Activated naive CD8-positive, alpha-beta T cell treated with anti-CD3 and anti-CD28 coated beads, Interleukin-2, amount 10 ng/mL, durations not matched to agents 7 days and 5 days (primary cell): ENCODE measurements at places on chromosomes 1 and 21. TPM values are rescaled to one million over a fixed set of nuclear protein-coding genes. Genes with fewer than 3 reads are reported as not detected.

- DNase-seq = no peak
- no peak overlapping the region for H3K27ac ChIP-seq
- H3K27me3 ChIP-seq = peaks cover 2% of the 10 kb centered on the region
- no peaks in the 10 kb centered on the region for H3K4me1 ChIP-seq
- H3K36me3 ChIP-seq = no peaks in the 10 kb centered on the region
- H3K4me3 ChIP-seq = no peak overlapping the region
Observed at GRCh38 chr1:184407816-184408510, 21.1 kb downstream of the C1orf21 start.

- H3K36me3 ChIP-seq = no peaks in the 10 kb centered on the region
- no peaks in the 10 kb centered on the region for H3K4me1 ChIP-seq
- no peak for DNase-seq
- H3K27ac ChIP-seq = no peak overlapping the region
Observed at GRCh38 chr1:26210147-26210870, 19.9 kb downstream of the CATSPER4 start.

- no peaks in the 10 kb centered on the region for H3K27me3 ChIP-seq
- no peak overlapping the region for H3K4me3 ChIP-seq
- no peak overlapping the region for H3K27ac ChIP-seq
- H3K36me3 ChIP-seq = no peaks in the 10 kb centered on the region
Observed at GRCh38 chr21:46124083-46124925, 26.4 kb downstream of the COL6A2 start.

Gene CACNA1S
- total RNA-seq = not detected

Gene AKNAD1
- not detected for total RNA-seq

Gene LCE1D
- total RNA-seq = not detected

DNA sequence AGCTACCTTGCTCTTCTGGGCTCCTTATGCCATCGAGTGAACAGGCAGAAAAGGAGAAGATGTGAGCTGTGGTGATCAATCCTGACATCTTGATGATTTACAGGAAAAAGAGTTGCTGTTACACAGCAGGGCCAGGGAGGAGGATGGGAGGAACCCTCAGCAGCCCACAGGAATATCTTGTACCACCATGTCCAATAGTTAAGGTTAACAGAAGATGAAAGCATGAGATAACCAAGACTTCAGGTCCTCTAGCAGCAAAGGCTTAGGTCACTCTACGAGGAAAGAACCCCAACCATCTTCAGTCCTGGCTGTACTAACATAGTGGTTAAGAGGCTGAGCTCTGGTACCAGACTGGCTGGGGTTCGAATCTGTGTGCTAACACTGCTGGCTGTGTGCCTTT lies 12.1 kb upstream of the SELENBP1 start:
- H3K27me3 ChIP-seq = peaks cover 2% of the 10 kb centered on the region
- H3K4me3 ChIP-seq = no peak overlapping the region
- DNase-seq = no peak

DNA sequence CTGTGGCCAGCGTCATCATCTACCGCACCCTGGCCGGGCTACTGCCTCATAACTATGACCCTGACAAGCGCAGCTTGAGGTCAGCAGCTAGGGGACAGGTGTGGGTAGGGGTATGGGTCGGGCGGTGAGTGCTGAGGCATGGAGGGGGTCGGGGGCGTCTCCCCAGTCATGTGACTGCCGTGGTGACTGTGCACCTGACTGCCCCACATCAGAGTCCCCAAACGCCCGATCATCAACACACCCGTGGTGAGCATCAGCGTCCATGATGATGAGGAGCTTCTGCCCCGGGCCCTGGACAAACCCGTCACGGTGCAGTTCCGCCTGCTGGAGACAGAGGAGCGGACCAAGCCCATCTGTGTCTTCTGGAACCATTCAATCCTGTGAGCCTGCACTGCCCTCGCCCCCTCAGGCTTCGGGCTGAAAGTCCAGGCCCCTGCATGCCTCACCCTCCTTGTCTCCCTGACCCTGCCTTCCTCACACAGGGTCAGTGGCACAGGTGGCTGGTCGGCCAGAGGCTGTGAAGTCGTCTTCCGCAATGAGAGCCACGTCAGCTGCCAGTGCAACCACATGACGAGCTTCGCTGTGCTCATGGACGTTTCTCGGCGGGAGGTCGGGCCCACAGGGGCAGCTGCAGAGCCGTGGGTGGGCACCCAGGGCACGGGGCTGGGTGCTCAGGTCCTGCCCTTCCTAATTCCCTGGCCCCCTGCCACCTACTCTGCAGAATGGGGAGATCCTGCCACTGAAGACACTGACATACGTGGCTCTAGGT lies 13.5 kb downstream of the PSRC1 start:
- H3K27me3 ChIP-seq = no peaks in the 10 kb centered on the region
- H3K27ac ChIP-seq = no peak overlapping the region
- DNase-seq = no peak
- H3K36me3 ChIP-seq = no peaks in the 10 kb centered on the region
- no peak overlapping the region for H3K4me3 ChIP-seq

Gene GNG4
- not detected for total RNA-seq

DNA sequence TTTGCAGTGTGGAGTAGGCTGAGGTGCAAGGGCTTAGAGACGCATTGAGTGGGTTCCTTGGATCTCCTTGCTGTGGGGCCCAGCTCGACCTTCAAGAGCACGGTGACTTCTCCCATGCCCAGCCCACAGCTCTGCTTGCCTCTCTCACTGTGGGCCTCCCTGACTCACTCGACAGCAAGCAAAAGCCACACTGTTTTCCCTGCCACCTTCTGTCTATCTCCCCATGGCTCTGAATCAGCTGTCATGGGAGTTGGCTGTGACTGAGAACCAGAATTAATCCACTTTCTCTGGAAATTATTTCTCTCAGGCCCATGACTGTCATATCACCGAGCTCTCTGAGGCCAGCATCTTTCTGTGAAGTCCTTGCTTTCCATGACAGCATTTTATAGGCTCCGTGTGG lies 140.7 kb downstream of the NOS1AP start:
- H3K27ac ChIP-seq = no peak overlapping the region
- no peaks in the 10 kb centered on the region for H3K36me3 ChIP-seq
- no peaks in the 10 kb centered on the region for H3K4me1 ChIP-seq
- no peak for DNase-seq
- peaks cover 4% of the 10 kb centered on the region for H3K27me3 ChIP-seq

GRCh38 chr1:199678771-199679170 lies 348.7 kb upstream of the NR5A2 start:
- no peak overlapping the region for H3K4me3 ChIP-seq
- DNase-seq = no peak
- no peak overlapping the region for H3K27ac ChIP-seq
- peaks cover 28% of the 10 kb centered on the region for H3K27me3 ChIP-seq
- no peaks in the 10 kb centered on the region for H3K36me3 ChIP-seq

DNA sequence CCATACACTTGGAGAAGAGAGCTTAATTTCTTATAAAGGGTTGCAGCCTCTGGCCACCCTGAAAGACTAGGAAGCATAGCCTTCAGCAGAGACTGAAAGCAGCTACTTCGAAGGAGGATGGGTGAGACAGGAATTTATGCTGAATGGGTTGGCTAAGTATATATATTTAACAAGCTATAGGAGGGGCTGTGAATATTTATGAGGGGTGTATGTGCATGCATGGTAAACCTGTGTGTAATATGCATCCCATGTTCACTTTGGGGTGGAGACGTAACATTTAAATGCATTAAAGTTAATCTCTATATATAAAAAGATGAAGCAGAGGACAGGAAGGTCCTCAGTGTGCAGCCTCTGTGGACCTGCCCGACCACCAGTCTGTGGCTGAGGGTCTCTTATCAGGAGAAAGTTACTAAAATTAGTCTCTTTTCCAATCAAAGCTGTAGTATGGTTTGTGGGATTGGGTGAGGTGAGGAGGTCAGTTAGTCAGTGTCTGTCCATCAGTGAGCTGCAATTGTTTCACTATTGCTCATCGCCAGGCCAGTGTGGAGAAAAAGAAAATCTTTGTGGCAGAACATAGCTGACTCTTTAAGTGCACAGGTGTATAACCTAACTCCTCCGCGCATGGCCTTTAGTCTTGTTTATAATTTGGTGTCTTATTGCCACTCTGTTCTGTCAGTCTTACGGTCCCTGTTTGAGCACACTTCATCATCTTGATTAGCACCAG lies 35.4 kb upstream of the DSCAM start:
- H3K4me1 ChIP-seq = no peaks in the 10 kb centered on the region
- H3K4me3 ChIP-seq = no peak overlapping the region
- H3K27me3 ChIP-seq = no peaks in the 10 kb centered on the region
- H3K36me3 ChIP-seq = no peaks in the 10 kb centered on the region
- H3K27ac ChIP-seq = no peak overlapping the region

GRCh38 chr1:209576392-209577197 lies 6.9 kb upstream of the CAMK1G start:
- no peaks in the 10 kb centered on the region for H3K36me3 ChIP-seq
- no peak overlapping the region for H3K4me3 ChIP-seq
- peak; percentile 72 for DNase-seq
- H3K27ac ChIP-seq = no peak overlapping the region
- H3K4me1 ChIP-seq = peaks cover 4% of the 10 kb centered on the region
- peaks cover 36% of the 10 kb centered on the region for H3K27me3 ChIP-seq

DNA sequence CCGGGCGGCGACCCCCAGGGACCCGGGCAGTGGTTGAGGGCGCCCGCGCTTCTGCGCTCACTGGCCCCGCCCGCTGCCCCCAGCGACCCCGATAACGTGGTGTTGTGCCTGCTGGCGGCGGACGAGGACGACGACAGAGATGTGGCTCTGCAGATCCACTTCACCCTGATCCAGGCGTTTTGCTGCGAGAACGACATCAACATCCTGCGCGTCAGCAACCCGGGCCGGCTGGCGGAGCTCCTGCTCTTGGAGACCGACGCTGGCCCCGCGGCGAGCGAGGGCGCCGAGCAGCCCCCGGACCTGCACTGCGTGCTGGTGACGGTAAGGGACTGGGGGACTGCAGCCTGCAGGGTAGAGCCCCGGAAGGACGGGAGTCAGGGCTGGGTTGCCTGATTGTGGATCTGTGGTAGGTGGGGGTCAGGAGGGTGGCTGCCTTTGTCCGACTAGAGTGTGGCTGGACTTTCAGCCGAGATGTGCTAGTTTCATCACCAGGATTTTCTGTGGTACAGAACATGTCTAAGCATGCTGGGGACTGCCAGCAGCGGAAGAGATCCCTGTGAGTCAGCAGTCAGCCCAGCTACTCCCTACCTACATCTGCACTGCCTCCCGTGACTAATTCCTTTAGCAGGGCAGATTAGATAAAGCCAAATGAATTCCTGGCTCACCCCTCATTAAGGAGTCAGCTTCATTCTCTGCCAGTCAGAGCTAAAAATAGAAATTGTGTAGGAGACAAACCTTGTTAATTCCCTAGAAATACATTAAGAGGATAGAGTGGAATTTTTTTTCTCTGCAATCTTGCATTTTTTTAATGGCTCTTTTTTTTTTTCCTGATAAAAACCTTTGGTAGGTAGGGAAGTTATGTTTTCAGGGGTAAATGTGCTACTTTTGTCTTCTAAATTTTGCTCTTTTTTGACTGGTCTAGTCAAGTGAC lies 1.5 kb downstream of the GADD45A start:
- peaks cover 11% of the 10 kb centered on the region for H3K36me3 ChIP-seq
- peak overlapping the region; percentile 99 for H3K4me3 ChIP-seq
- DNase-seq = peak; percentile 77
- peak overlapping the region; percentile 99 for H3K27ac ChIP-seq

GRCh38 chr1:61741711-61742619 lies at the start of gene PATJ:
Gene PATJ (plus strand): TSS chr1:61742480. CDS start chr1:61762893, 20,413 bp downstream.
- H3K36me3 ChIP-seq = peaks cover 1% of the 10 kb centered on the region
- DNase-seq = peak; percentile 77
- no peaks in the 10 kb centered on the region for H3K27me3 ChIP-seq
- H3K4me3 ChIP-seq = peak within 1 kb of the TSS; percentile 96

Gene VPS13D
- 53.3 TPM for total RNA-seq

Gene G0S2
- 0.47 TPM for total RNA-seq

Gene PRUNE1
- total RNA-seq = 22.9 TPM

GRCh38 chr21:26142363-26142762 lies 28.2 kb downstream of the APP start:
- H3K4me3 ChIP-seq = no peak overlapping the region
- H3K27me3 ChIP-seq = no peaks in the 10 kb centered on the region
- H3K4me1 ChIP-seq = peaks cover under 1% of the 10 kb centered on the region
- DNase-seq = no peak
- peaks cover 4% of the 10 kb centered on the region for H3K36me3 ChIP-seq

DNA sequence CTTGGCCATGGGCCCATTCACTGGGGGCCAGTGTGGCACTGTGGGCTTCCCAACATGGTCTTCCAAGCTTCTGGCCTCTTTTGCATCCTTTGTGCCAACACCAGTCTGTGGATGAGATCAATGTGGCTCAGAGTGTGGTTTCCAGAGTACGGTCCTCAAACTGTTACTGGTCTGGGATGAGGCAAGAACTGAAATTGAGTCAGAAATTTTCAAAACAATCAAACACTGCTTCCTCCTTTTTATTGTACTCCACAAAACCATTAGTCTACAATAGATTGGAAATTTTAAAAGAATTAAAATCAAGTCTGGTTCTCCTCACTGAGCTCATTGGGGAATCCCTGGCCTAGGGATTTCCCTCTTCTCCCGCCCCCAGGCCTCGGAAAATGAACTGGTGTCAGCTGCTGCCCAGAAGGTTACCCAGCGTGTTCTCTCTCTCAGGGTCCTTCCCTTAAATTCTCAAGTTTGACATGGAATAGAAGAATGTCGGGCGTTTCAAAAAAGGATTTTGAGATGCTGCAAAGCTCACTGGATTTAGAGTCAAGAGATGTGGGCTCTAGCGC lies 222.0 kb downstream of the SDCCAG8 start:
- peaks cover 22% of the 10 kb centered on the region for H3K4me1 ChIP-seq
- no peaks in the 10 kb centered on the region for H3K27me3 ChIP-seq
